ENCODE measurements at places on chromosomes 7 and 10.

GRCh38 chr10:132476146-132477065 lies 61.2 kb upstream of the INPP5A start:
- no peak for DNase-seq

DNA sequence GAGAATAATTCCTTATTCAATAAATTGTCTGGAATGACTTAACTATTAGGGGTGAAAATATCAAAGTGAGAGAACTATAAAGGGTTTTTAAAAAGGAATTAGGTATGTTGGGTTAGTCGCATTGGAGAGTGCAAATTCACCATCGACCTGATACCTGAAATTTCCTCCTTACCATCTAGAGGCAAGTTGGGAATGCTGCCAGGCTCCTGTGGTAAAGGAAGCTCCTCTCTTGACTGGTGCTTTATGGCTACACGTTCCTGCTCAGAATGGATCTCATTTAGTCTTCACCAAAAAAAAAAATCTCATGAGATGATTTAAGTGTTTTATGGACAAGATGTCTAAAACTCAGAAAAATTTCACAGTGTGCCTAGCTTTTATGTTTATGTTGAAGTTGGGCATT lies 129.8 kb downstream of the EGFR start:
- no peak for DNase-seq

DNA sequence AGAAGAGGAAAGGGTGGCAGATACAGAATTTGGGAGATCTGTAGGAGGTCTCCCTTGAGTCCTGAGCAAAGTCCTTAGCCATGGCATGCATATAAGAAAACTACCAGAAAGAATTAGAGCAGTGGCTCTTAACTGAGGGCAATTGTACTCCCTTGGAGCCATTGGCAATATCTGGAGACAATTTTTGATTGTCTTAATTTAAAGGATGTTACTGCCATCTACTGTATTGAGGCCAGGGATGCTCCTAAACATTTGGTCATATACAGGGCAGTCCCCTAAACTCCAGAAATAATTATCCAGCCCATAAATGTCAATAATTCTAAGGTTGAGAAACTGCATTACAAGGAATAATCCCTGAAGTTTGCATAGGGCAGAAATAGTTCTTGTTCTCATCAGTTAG lies 136.4 kb upstream of the ODAD2 start:
- DNase-seq = no peak

DNA sequence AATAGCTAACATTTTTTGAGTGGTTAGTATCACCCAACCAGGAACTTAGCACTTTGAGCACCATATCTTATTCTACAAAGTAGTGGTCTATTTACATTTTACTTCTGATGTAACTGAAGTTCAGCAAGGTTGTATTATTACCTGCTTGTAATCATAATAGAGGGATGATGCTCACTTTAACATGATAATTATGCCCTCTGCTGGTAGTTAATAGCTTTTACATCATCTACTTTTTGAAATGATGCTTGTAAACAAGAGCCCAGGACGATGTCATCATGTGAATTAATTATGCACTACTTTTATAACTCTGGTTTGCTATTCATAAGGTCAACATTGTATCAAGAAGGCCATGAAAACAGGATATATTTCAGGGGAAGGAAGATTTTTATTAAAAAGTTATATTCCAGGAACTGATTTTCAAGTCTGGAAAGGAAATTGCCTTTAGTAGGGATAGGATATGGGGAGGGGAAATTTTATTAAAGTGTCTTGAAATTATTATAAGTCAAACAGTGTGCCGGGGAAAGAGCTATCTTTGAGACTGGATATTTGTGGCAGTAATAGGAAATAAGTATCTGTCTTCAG lies 80.3 kb upstream of the SCIN start:
- peak; percentile 24 for DNase-seq

GRCh38 chr7:51007551-51008505 lies 225.1 kb upstream of the GRB10 start:
- DNase-seq = no peak

- DNase-seq = no peak
These were observed 219.8 kb upstream of the SMIM30 start for GRCh38 chr7:113338071-113338696.

GRCh38 chr7:44263326-44264082 lies 61.9 kb downstream of the CAMK2B start:
- peak; percentile 49 for DNase-seq

DNA sequence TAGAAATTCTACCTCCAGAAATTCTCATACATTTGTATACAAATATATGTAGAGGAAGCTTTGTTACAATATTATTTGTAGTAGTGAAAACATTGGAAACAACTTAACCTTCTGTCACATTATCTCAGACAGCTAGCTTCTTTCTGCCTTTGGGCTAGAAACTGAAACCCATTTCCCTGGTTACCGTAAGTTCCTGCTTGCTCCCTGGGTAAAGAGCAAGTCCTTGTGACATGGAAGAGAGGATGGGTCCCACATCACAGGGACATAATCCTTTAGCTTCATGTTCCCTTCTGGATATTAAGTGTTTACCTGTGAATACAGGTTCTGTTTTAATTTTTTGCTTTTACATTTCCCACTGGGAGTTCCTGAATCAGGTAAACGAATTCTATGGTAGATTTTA lies 41.8 kb downstream of the KLHDC10 start:
- DNase-seq = no peak

- no peak for DNase-seq
These were observed 31.8 kb upstream of the GPAM start for GRCh38 chr10:112215342-112215774.

DNA sequence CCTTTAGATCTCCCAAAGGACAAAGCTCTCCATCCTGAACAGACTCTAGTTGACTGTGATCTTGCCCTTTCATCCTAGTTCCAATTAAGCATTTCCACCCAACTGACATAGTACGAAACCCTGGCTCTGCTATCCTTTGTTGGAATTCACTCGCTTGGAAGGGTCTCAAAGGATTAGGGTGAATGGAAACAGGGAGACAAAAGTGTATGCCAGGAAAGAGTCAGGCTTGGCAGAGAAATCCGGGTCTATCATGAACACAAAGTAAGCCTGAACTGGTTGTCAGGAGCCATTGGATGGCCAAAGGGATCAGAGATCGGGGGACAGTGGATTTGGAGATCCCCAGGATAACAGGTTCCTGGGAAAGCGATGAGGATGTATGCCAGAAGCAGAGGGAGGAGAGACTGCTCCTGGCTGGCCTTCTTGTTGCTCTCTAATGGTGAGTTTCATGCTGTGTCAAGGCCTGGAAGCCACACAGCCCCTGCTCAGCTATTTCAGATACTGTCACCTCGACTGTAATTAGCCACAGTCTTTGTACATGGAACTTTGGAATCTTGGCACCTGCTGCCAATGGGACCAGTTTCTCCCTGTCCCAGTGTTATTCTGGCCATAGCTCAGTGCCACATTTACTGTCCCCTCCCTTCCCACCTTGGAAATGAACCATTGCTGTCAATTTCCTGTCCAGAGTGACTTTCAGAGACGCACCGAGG lies 1168.7 kb upstream of the AUTS2 start:
- no peak for DNase-seq

DNA sequence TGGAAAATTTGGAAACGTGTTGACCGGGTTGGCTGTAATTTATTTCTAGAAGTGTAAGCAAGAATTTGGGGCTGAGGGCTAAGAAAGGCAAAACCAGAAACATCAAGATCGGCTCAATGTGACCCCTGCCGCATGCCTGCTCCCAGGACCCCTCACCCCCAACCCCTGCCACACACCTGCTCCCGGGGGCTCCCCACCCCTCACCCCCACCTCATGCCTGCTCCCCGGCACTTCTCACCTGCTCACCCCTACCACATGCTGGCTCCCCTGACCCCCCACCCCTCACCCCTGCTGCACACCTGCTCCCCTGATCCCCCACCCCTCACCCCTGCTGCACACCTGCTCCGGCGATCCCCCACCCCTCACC lies 19.0 kb upstream of the CFAP46 start:
- no peak for DNase-seq

DNA sequence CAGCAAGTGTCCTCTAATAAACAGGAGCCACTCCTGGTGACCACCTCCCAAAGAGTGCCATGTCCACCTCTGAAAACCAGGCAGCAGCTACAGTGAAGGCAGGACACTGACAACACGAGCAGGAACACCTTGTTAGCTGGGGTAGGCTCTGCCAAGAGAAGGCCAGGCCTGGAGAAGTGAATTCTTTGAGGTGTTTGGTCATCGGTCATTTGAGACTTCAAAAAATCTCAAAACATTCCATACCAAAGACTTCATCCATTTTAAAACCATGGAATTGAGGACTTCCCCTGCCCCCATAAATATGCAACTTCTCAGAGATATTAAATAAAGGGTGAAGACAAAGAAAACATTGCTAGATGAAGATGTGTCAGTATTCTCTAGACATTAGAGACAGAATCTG lies 28.4 kb upstream of the OPALIN start:
- no peak for DNase-seq

GRCh38 chr10:71015674-71016073 lies 127.3 kb upstream of the PCBD1 start:
- no peak for DNase-seq

GRCh38 chr7:139855498-139856270 lies 26.6 kb downstream of the TBXAS1 start:
- peak; percentile 8 for DNase-seq

GRCh38 chr10:62457598-62457997 lies 83.4 kb downstream of the ZNF365 start:
- DNase-seq = no peak

DNA sequence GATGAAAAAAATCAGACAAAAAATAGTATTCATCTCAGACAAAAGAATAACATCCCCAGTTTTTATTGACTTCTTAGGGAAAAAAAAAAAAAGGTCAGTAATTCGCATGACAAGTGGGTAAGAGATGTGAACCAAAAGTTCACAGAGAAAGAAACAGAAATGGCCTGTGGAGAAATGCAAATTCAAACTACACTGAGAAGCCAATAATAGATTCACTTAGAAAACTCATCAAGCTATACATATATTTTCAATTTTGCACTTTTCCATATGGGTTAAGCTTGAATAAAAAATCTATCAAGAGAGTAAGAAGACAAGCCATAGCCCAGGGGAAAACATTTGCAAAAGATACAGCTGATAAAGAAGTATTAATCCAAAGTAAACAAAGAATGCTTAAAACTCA lies 28.0 kb downstream of the HERC4 start:
- DNase-seq = no peak

- no peak for DNase-seq
These were observed 59.7 kb downstream of the MACC1 start for GRCh38 chr7:20157456-20157855.

DNA sequence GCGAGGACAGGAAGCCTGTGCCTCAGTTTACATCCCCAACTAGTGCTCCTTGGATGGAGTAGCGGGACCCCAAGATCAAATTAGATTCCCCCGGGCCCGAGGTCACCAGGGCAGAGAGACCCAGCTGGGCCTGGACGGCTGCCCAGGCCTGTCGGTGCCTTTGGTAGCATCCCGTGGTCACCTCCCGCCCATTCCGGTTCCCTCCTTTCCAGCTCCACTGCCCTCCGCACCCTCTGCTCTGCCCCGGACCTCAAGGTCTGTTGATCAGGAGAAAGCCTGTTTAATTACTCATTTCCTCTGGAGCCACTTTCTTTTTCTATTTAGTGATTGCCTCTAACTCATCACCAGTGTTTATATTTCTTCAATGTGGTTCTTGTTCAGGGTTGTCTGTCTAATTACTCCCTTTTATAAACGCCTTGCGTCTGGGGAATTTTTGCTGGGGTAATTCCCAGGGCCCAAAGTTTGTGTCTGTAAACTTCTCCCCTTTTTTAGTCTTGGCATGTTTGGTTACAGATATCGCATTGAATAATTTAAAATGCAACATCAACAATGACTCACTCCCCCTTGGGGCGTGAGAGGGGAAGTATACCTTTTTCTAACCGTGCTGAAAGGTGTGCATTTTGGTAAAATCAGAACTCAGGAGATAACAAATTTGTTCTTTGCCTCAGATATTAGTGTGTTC lies 1.9 kb downstream of the FOXK1 start:
- DNase-seq = peak; percentile 41

DNA sequence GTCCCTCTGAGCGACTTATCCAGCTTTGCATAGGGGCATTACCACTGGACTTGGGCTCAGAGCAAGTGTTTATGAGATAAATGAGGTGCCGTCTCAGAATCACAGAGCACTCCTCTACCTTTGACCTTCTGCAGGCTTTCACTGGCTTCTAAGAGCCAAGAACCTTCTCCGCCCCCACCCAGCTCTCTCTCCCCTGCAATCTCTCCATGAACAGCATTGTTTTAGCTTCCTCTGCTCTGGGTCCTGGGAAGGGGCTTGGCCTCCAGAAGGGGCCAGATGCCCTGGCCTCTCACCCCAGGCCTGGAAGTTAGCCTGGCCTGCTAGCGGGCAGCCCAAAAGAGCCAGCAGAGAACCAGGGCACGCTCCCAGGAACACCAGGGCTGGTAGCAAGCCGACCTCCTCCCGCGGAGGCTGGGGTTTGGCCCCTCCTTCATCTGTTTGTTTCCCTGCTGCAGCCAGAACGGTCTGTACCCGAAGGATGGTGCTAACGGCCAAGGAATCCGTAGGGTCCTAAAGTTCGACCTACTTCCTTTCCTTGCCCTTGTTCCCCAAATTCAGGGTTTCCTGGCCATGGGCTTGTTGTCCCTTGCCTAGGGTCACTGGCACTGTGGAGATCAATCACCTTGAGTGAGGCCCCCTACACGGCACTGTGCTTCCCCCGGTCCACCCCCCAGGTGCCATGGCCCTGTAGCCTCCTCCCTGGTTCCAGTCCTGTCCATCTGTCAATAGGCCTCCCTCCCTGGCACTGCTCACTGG lies 18.7 kb upstream of the DDIT4 start:
- DNase-seq = peak; percentile 91

DNA sequence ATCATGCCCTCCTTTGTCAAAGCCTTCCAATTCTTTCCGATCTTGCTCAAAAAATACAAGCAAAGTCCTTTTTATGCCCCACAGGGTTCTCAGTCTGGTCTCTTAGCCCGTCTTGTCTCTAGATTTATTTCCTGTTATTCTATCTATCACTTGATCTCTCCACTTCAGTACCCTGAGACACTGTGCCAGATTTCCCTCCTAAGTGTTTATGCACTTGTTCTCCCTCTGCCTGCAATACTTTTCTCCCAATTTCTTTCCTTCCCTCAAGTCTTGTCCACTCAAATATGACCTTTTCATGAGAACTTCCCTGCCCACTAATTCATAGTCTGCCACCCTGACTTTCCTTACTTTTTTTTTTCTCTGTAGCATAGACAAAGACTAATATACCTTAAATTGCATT lies 141.4 kb downstream of the MBL2 start:
- no peak for DNase-seq

- no peak for DNase-seq
These were observed 15.7 kb downstream of the RBM33 start for GRCh38 chr7:155660059-155660757.

- no peak for DNase-seq
These were observed 70.0 kb upstream of the INPP5A start for GRCh38 chr10:132467464-132468149.

DNA sequence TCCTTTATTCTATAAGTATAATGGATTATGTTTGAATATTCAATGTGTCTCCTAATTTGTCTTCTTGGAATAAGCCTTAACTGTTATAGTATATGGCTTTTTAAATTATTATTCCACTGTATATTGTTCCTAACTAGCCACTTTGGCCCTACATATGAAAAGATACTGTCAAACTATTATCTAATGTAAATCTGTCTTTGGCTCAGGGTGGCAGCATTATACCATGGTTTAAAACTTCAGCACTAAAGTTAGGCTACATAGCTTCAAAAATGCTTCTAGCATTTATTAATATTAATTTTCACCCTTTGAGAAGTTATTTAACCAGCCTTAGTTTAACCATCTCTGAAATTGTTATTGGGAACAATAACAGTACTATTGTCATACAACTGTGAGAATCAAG lies 543.1 kb upstream of the MBL2 start:
- peak; percentile 16 for DNase-seq

- no peak for DNase-seq
These were observed 53.5 kb downstream of the EXOC6 start for GRCh38 chr10:92901819-92902251.

GRCh38 chr10:55224007-55224781 lies 423.2 kb upstream of the PCDH15 start:
- DNase-seq = no peak

Data from tongue (tissue), 3 donors.